ENCODE measurements at places on chromosomes 1 and 21.

GRCh38 chr21:28483301-28484035, 509.2 kb downstream of the LTN1 start:
- no peak for DNase-seq

DNA sequence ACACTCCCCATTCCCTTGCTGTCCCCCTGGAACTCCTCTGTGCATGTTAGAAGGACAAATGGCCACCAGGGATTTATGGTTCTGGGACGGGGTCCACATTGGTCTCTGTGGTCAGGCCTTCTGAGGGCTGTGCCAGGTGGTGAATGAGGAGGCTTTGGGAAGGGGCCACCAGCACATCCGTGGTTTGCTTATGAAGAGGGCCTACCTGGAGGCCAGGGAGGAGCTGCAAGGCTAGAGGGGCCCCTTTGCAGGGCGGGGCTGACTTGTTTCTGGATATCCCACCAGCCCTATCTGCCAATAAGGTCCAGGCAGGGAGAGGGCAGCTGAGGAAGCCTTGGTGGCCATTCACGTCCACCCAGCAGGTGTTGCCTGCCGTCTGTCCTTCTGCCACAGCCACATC, 24.9 kb downstream of the KCNA10 start:
- DNase-seq = no peak

DNA sequence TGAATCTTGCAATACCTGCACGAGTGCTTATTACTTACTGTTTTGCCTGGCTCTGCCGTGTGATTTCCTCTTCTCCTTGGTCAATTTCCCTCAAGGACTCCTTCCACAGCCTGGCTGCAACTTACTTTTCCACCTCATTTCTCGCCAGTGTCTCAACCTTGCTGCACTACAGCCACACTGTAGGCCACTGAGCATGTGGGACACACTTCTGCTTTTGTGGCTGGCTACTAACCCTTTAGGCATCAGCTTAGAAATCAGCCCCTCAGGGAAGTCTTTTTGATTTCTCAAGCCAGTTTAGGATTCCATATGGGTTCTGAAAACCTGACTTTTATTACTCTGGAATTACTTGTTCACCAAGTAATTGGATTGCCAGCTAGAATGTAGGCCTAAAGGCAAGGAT, 5.2 kb upstream of the DMRTB1 start:
- DNase-seq = no peak

- DNase-seq = no peak
Measured at GRCh38 chr1:66267201-66267940, 266.6 kb upstream of the SGIP1 start.

- no peak for DNase-seq
Measured at GRCh38 chr1:204475656-204476432, 18.8 kb downstream of the PIK3C2B start.

- peak; percentile 20 for DNase-seq
Measured at GRCh38 chr1:19811206-19811851, 3.8 kb downstream of the RNF186 start.

- no peak for DNase-seq
Measured at GRCh38 chr21:42135386-42136052, 64.4 kb downstream of the UMODL1 start.

- DNase-seq = no peak
Measured at GRCh38 chr1:236398538-236398937, 4.5 kb downstream of the EDARADD start.

DNA sequence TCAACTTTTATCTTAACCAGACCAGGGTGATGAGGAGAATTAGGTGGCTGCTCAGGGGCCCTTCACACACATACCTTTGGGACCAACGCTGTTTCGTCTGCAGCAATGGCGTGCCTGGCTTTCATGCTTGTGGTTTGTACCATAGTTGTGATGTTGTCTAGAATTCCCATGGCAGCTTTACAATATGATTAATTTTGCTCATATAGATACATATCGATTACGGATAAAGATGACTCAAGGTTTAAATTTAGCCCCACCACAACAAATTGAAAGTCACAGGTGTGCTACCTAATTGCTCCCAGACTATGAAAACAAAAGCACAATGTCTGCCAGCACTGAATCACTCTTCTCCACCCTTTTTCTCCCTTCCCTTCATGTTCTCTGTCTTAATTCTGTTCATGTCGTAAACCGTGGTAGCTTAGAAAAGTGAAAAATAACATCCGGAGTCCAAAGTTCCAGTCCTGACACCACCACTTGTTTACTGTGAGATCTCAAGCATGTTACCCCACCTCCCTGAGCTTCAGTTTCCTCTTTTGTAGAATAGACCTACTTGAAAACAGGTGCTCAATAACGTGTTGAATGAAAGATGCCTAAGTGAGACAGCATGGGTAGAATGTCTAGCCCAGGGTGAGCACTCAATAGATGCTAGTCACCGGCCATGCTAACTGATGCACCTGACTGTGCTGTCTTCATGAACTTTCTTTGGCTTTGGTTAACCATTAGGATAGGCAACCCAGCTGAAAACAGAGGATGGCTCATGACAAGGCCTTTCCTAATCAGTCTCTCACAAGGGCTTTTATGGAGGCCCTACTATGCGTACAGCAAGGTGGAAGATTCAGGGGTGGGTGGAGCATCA, 22.1 kb upstream of the JUN start:
- DNase-seq = no peak

GRCh38 chr1:181541458-181541857, 58.1 kb downstream of the CACNA1E start:
- no peak for DNase-seq

DNA sequence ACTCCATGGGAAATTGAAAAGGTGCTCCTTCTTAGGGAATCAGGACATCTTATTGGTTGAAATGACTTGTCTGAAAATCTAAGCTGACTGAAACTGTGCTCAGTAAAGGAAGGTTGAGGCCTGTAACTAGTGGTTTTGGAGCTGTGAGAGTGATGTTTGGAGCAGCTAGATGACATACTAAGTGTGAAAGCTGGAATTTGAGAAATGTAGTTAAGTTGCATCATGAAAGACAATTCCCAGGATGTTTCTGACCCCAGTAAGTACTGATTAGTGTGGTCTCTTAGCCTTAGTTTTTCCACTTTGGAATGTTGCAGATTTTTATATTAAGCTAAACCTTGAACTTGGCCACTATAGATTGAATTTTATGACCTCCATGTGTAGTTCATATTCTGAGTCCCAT, 154.9 kb downstream of the PAPPA2 start:
- no peak for DNase-seq

DNA sequence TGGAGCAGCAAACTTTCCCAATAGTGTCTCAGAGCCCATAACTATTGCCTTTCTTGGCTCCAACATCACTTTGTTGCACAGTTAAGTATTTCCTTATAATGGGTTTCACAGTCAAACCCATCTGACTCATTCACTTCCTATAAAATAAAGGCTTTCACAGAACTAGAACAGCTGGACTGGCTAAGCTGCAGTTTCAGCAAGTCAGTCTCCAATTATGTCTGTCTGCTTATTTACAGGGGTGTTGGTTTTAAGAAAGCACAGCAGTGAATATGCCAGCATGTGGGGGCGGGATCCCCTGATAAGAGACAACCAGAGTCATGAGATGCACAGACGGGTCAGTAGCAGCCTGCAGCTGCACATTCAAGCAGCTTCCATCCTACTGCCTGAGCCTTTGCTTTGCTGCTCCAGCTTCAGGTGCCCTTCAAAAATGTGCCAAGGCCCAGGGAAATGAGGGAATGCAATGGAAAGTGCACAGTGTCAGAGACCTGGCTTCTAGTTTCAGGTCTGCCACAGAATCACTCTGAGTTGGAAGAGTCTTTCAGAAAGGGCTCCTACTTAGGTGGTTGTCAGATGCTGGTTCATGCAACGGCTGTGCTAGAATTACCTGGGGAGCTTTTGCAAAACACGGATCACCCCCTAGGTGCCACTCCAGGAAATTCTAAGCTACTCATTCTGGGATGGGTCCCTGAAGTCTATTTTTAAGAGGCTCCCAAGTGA, 24.8 kb downstream of the RNF19B start:
- no peak for DNase-seq

GRCh38 chr1:233945573-233945972, 41.1 kb downstream of the SLC35F3 start:
- DNase-seq = no peak

DNA sequence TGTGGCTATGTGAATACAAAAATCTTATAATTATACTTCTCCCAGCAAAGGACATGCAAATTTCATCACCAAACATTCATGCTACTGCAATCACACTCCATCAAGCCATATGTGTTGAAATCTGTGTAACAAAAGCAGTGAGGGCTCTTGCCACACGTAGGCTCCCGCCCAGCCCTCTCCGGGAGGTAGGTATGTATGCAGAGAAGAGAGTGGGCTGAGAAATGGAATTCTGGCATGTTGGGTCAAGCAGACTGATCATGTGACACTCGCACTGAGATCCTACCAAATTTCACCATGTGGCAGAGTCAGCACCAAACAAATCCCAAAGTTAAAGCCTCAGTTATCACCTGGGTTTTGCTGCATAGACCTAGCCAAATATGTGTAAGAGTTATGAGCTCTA, 49.7 kb downstream of the APP start:
- DNase-seq = no peak

DNA sequence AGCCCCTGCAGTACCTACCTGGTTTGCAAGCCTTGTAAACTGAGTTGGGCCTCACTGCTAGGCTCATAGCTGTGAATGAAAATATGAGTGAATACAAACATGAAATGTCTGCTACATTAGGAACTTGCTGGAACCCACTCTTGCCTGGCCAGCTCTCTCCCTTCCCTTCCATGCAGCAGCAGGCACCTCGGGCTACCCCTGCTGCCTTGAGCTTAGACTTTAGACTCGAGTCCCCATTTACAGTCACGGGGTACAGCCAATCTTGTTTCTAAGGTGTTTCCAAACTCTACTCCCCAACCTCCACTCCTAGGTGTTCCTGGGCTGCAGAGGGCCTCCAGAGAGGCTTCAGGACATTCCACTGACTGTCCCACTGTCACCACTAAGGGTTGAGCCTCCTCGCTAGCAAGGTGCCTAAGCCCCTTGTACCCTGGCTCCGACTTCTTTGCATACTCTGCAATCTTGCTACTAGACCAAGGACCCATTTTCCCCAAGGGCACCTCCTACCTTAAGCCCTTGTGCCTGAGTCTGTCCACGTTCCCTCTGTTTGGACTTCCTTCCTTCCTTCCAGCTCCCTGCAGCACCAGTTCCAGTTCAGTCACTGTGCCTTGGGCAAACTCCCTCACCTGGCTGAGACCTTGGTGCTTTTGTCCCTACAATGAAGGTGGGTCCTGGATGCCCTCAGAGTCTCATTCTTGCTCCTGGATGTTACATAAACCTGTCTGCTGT, 36.9 kb downstream of the CDK18 start:
- no peak for DNase-seq

DNA sequence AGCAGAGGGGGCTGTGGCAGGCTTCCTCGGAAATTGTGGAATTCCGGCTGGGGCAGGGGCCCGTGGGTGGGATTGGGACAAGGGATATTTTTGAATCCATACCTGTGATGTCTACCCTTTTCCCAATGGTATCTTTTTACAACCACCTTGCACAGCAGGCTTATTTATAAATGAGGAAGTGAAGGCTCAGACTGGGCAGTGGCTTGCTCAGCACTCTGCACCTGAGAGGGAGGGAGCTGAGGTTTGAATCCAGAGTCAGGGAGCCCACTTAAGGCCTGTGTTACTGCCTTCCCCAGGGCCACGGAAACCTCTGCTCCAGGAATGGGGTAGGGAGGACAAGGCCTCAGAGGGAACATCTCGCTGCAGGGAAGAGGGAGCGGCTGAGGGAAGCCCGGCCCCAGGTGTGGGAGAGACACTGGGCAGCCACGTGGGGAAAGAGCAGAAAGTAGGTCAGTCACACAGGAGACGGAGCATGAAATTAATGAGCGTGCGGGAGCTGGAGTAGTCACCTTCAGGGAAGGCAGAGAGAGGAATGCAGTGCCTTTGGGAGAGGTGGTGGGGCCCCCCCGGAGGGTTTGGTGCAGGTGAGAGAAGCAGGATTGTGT, 35.4 kb upstream of the SCMH1 start:
- DNase-seq = no peak

DNA sequence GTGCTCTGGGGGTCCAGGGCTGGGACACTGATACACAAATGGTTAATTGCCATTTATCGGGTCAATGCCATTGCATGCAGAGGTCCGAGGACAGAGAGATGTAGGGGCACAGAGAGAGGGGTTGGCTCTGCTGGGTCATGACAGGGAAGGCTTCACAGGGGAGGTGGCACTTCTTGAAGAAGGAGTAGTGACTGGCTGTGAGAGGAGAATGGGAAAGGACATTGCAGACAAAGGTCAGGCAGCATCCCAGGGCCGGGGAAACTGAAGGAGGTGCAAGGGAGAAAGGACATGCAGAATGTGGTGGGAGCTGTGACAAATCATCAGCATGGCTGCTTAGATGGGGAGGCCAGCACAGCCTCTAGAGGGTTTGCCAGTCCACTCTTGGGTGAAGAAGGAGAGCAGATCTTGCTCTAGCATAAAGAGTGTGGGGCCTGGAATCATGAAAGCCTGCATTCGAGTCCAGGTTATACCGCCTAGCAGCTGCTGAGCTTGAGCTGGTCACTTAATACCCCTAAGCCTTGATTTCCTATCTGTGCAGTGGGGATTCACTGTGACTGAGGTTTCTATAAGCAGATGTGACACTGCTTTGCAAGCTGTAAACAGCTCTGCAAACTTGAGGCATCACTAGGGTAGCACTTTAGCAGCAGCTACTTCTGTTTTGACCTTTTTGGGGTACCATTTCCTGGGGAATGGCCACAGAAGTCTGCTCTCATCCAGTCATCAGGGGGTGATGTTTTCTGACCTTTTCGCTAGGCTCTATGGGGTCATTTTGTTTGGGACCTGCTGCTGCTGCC, 59.2 kb upstream of the EPS8L3 start:
- DNase-seq = no peak

DNA sequence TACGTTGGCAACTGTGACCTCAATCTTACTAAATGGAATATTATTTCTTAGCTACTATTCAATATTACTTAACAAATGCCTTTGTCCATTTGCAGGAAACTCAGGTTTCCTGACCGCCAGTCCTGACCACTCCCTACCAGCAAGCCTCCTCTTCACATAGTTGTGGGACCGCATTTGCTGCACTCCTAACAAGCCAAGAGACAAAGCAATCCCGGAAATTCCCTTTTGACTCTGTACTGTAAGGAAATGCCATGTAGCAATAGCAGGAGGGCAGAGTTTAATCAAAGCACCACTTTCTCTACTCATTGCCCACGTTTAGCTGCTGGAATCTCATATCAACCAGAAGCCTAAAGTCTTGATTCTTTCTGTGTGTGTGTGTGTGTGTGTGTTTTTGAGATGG, 28.1 kb upstream of the ACBD6 start:
- no peak for DNase-seq

- DNase-seq = no peak
Measured at GRCh38 chr1:89130716-89131115, 4.8 kb upstream of the GBP2 start.

DNA sequence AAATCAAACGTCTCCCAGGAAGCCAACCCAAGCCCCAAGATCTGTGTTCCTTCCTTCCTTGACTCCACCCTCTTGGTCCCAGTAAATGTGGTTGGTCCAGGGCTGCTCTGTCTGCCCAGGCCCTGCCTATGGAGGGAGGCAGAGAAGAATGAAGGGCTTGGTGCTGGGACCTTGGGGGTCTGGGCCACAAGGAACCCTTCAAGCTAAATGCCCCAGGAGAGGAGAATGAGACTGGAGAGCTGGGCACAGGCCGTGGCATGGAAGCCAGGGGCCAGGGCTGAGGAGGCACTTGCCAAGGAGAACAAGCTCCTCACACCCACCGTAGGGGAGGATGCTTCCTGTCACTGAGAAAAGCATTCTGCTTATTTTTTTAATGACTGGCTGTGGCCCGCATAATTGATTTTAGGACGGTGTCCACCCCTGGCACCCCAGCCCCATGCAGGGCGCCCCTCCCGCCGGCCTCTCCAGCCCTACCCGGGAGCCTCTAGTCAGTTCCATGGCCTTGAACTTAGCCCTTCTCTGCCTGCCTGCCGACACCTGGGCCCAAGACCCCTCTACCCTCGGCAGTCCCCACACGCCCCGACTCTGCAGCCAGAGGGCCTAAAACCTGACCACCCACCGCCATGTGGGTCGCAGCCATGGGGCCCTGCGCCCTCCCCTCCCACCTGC, 889 bp downstream of the CLEC20A start:
- no peak for DNase-seq
